ENCODE measurements at places on chromosomes 16 and 17.

DNA sequence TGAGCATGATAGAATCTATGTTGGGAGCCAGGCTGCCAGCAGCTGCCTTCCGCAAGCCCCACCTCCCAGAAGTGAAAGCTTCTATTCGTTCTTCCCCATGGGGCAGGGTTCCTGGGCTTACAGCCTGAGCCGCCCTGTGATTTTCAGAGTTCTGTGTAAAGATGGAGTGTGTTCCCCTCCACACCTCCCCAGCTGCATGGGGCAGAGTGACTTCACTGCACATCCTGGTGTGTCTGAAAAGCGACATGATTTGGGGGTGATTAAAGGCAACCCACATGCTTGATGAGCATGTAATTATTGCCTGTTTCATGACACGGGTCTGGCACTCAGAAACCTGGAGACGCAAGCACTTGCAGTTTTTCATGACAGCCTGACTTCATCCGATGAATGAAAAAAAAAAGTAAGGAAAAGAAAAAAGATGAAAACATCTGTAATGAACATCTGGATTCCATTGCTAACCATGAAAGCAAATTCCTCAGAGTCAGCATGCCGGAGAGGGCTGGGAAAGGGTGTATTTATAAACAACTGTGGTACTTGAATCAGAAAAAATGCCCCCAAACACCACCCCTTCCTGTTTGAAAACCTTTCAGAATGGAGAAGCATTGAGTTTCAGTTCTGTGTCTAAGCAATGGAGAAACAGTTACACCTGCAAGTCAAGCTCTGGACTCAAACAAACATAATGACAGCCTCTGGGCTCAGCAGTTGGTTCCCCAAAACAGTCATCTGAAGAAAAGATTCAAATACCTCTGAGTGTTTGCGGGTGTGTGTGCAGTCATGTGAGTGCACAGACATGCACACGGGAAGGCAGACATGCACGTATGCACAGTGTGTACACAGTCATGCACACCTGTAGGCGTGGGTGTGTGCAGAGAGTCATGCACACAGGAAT lies 266.0 kb downstream of the ENGASE start:
- no peak for DNase-seq

GRCh38 chr17:41972571-41973407 lies 6.2 kb downstream of the CNP start:
- DNase-seq, result no peak

DNA sequence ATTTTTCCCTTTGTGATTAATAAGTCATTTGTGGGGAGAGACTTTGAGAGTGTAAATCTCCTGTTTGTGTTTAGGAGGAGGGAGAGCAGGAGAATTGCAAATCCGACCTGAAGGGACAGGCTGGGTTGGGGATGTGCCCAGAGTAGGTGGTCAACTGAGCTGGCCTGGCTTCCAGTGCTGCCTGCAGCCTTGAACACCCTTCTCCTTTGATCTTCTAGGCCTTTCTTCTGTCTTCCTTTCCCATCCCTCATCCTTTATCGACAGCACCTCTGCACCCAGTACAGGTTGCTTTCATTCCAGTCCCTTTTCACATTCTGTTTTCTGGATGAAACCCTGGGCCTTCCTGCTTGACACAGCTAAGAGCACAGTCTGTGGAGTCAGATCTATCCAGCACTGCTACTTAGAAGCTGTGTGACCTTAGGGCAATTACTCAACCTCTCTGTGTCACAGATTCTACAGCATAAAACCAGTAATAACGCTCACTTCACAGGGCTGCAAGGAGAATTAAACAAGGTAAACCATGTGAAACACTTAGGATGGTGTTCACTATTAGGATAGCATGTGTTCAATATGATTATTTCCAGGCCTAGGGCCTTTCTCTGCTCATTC lies 1.0 kb upstream of the CSNK2A2 start:
- no peak for DNase-seq

- DNase-seq, result no peak
Observed at GRCh38 chr16:69324585-69325253, 5.7 kb downstream of the PDF start.

GRCh38 chr16:80707686-80708085 lies 96.7 kb downstream of the CDYL2 start:
- DNase-seq, result no peak

DNA sequence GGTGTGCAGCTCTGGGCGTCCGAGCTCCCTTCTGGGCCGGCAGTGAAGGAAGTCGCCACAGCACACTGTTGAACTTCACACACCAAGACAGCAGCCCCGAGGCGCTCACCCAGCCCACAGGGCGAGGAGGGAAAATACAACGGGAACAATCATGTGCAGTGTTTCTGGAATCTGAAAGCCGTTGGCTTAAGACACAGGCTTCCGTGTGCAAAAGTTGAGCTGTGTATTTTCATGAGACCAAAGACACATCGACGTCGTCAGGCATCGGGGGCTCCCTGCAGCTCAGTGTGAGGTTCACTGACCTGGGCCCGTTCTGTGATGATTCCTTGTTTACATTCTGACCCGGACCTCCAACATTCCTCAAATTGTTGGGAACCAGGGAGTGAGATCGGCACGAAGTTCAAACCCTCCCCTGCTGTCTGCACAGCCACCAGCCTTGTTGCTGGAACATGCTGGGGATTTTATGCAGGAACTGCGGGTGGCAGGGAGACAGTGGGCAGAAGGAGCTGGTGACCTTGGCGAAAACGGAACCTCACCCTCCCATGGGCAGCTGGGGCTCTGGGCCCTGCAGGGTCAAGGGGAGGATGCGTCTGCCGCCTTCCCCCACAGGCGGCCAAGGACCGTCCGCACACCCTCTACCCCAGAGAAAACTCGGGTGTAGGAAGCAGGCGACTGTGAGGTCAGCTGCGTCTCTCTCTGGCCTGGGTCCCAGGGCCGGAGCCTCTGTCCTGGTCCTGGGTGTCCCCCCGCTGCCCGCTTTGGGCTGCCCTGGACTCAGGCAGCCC lies 72.2 kb downstream of the METRNL start:
- no peak for DNase-seq

DNA sequence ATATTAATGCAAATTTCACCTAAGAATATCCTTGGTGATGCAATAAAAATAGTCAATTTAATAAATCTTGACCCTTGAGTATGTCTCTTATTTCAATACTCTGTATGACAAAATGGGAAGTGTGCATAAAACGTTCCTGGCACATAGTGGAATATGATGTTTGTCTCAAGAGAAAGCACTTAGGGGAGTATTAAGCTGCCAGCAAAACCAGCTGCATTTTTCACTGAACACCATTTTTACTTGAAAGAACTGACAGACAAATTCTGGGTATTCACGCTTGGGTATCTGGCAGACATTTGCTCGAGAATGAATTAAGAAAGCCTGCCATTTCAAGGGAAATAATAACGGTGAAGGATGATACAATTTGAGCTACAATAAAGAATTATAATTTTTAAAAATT lies 364.8 kb downstream of the SOX9 start:
- DNase-seq, result no peak

GRCh38 chr16:27822529-27822928 lies 241.0 kb downstream of the GSG1L start:
- DNase-seq, result no peak

DNA sequence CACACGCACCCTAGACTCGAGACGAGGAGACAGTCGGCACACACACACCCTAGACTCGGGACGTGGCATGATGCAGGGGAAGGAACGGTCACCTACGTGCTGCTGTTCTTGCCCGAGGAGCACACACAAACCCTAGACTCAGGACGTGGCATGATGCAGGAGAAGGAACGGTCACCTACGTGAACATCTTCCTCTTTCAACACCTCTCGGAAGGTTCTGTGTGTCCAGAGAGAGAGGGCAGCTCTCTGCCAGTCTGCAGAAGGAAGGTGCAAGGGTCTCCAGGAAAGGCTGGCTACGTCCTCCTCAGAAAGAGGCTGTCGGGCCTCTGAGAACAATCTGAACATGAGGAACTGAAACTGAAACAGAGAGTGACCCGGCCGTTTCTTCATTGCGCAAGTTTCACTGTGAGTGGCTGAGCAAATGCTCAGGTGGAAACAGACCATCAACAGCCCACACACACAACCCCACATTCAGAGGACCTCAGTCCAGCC lies 43.4 kb downstream of the ZNF276 start:
- DNase-seq, result peak; percentile 46

DNA sequence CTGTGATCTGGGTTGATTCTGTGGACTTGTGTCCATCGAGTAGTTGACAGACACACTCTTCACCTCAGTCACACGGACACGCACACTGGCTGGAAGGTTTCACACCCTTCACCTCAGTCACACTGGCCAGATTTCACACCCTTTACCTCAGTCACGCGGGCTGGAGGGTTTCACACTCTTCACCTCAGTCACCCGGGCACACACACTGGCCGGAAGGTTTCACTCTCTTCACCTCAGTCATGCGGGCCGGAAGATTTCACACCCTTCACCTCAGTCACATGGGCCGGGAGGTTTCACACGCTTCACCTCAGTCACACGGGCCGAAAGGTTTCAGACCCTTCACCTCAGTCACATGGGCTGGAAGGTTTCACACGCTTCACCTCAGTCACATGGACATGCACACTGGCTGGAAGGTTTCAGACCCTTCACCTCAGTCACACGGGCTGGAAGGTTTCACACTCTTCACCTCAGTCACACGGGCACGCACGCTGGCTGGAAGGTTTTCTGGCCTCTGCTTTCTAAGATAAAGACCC lies 96.2 kb downstream of the PGS1 start:
- no peak for DNase-seq

- DNase-seq, result no peak
Observed at GRCh38 chr16:73912281-73912680, 384.3 kb upstream of the PSMD7 start.

- no peak for DNase-seq
Observed at GRCh38 chr17:40373324-40373723, 8.8 kb upstream of the GJD3 start.

GRCh38 chr17:39094607-39095308 lies 56.7 kb downstream of the PLXDC1 start:
- DNase-seq, result peak; percentile 32

DNA sequence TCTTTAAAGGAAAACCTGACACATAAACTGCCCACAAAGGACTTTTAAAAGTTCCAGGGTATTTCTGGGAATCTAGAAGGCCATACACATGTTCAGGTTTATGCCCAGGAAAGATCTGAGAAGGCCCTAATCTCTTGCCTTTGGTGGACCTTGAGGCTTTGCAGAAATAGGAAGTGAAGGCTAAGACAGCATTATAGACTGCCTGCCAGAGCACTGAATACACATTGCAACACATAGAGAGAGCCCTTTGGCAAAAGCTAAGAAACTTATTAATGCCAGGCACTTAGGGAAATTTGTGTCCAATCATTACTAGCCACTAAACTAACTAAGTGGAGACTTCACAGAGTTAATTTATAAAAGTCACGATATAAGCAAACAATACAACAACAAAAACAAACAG lies 70.4 kb downstream of the MMD start:
- DNase-seq, result no peak

GRCh38 chr17:13480877-13481276 lies 120.9 kb downstream of the HS3ST3A1 start:
- no peak for DNase-seq

- DNase-seq, result peak; percentile 66
Observed at GRCh38 chr17:74457146-74457819, 9.2 kb upstream of the CD300A start.

DNA sequence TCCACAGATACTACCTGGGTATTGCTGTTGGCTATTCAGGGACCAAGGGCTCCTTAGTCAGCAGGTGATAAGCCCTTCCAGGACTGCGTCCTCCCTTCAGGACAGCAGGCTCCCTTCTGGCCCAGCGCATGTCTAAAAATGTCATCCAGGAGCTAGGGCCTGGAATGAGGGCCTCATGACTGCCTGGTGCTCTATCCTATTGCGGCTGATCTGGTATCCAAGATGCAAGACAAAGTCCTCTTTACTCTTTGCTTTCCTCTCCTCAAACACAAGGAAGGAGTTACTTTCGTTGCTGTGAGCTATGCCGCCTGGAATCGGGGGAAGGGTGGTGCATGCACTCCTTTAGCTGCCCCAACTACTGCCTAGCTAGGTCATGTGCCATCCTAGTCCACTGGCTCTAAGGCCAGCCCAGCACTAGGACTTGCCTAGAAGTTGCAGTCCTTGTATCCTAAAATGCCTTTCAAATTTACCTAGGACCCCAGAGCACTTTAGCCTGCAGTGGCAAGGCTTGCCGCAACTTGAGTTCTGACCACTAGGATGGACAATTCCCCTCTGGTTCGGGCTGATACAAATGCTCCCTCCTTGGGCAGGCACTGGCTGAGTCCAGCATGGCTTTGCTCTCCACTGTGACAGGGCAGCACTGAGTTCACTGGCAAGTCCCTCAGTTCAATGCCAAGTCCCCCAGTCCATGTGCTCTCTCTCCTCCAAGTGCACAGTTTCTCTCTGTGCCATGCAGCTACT lies 10.1 kb upstream of the TMEM219 start:
- DNase-seq, result no peak

DNA sequence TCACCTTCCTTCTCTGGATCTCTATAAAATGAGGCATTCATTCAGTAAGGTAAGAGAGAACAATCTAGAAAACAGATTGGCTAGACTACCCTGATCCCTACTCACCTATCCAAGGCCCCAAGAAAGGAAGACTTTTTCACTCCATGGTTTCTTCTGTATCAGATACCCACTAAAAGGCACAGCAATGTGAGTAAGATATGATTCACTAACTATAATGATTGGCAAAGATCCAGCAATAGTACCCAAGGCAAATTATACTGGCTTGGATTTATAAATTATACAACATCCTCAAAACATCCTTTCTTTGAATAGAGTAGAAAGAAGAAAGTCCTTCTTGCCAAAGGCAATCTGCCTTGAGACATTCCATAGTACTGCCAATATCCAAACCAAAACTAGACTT lies 1432.0 kb upstream of the GOT2 start:
- no peak for DNase-seq
